ENCODE measurements at places on chromosomes 11 and 22.

- DNase-seq, result no peak
Measured at GRCh38 chr11:65431451-65432099, 9.0 kb downstream of the NEAT1 start.

DNA sequence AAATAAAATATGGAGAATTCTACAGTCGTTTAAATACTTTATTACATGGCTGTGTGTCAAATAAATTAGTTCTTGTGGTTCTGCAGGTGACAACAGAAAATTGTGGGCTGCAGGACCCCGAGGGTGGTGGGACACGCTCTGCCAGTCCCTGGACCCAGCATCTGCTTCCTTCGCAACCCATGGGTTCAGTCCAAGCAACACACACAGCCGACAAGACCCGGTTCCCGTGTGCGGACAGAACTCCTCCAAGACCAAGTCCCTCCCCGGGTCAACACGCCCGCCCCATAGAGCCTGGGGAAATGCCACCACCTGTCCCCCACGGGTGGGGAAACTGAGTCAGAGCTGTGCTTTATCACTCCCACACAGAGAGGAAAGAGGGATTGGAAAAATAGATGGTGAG is 238.9 kb downstream of the BRD1 start:
- DNase-seq, result no peak

- DNase-seq, result no peak
Measured at GRCh38 chr11:81495699-81496292, 1237.9 kb downstream of the FAM181B start.

DNA sequence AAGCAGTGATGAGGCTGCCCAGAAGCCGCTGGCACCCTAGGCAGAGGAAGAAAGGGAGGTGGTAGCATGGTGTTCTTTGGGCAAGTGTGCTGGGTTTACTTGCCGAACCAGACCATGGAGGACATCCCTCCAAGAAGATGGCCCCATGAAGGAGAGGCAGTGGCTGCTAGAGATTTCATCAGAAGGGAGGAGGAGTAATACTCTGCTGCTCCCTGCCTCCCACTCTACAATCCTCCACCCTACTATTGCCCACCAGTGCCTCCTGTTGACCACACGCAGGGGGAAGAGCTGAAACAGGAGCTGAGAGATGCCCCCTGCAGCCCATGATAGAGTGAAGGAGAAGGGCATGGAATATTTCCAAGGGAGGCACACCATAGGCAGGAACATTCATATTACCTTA is 51.0 kb upstream of the PRSS23 start:
- DNase-seq, result no peak

GRCh38 chr22:23193882-23194281 is 13.6 kb downstream of the BCR start:
- DNase-seq, result no peak

- no peak for DNase-seq
Measured at GRCh38 chr11:108698844-108699642, 34.2 kb downstream of the DDX10 start.

DNA sequence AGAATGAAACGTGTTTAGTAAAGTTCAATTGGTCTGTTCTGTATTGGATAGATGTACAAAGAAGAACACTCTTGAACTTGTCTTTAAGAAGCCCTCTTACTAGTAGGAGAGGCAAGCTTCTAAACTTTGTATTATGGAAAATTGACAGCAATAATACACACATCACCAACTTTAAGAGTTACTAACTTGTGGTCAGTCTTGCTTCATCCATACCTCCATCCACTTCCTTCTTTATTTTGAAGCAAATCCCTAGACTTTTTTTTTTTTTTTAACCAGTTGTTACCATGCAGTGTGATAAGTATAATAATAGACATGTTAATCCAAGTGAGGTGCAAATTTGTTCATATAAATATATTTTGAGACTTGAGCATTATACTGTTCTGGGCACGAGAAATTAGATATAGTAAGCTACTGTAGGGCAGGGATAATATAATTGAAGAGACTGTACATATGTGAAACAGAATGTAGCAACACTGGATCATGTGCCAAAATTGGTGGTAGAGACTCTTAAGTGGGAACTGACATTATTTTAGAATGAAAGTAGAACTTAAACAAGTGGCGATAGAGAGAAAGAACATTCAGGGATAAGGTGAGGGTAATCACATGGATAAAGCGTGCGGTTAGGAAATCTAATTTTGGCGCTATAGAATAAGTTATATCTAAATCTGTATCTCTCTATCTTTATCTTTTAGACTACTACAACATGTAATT is 6.5 kb downstream of the FAR1 start:
- DNase-seq, result no peak

GRCh38 chr11:60917267-60917666 is 3.3 kb downstream of the TMEM109 start:
- no peak for DNase-seq

- DNase-seq, result no peak
Measured at GRCh38 chr11:84790849-84791427, 836.2 kb downstream of the DLG2 start.

DNA sequence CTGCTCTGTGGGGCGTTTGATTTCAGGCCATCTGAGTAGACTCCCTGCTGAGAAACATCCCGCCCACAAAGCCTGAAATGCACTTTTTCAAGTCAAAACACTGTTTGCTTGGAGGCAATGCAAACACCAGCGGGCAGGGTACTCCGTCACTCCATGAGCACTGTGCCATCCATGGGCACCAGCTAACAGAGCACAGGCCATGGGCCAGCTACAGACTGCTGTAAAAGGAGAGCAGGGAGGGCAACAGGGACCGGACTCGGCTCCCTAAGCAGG is 16.6 kb upstream of the EFCAB6 start:
- no peak for DNase-seq

DNA sequence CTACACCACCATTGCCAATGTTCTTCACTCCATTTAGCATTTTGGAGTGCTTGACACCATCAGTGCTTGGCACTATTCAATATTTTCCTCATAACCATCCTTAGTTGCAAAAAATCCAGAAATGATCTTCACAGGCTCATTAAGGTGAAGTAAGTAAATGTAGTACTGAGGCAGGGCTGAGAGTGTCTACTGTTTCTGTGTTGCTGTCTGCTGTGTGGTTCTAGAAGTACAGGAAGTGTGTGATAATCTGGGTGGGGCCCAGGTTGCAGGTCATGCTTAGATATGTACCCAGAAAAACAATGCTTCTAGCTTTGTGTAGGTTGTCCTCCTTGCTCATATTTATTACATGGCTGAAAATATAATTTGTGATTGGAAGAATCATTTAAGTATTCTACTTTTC is 411.8 kb upstream of the CCDC179 start:
- DNase-seq, result no peak

DNA sequence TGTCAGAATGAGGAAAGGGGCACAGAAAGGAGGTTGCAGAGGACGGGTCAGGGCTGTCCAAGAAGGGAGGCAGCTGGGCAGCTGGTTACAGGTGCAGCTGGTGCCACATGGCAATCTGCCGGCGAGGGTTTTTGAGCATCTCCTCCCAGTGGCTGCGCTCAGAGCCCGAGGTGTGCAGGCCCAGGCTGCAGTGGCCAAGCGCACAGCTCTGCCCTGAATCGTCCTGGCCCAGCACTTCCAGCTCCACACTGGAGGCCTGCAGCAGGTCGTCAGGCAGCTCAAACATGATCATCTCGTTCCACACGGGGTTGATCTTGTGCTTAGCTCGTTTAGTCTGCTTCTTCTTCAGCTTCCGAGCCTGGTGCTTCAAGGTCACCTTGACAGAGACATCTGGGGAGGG is 42.2 kb downstream of the SYT13 start:
- no peak for DNase-seq

- no peak for DNase-seq
Measured at GRCh38 chr22:44925465-44926123, 84.2 kb downstream of the PHF21B start.

DNA sequence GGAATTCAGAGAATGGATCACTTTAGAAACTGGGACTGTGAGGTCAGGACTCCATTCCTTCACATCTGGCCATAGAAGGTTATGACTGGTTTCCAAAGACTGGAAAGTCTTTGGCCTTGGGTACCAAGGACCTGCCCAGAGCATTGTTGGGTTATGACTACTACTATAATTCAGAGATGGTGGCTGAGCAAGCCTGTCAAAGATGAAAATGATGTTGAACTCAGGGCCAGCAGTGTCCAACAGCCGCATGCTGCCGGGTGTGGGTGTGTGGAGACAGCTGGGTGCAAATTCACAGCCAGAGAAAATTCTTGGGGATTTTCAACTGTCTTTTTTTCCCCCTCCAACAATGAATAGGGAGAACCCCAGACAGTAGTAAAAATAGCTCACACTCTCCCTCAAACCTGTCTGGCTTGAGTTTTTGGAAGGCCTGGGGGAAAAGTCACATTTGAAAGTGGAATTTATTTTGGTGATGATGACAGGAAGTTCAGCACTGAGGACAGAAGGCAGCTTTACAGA is 166.8 kb upstream of the NCAM1 start:
- DNase-seq, result no peak

- no peak for DNase-seq
Measured at GRCh38 chr11:123132881-123133280, 62.2 kb downstream of the CLMP start.

- DNase-seq, result no peak
Measured at GRCh38 chr11:66007201-66007634, 4.6 kb upstream of the CST6 start.

DNA sequence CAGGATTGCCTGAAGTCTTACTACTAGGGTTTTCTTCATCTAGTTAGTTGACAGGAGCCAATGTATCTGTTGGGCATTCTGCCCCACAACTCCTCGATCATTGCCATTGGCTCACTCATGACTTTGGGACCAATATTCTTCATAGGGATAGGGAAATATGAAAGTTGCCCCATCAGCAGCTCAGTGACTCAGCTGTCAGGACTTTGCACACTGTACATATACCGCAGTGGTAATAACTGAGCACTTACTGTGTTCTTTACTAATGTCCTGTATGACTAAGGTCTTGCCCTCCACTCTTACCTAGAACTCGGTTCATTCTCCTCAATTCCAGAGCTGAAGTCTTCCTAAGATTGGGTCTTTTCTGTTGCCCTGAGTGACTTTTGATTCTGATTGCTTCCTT is 46.8 kb upstream of the PGR start:
- DNase-seq, result no peak

GRCh38 chr11:26948881-26949280 is 45.0 kb upstream of the FIBIN start:
- no peak for DNase-seq

DNA sequence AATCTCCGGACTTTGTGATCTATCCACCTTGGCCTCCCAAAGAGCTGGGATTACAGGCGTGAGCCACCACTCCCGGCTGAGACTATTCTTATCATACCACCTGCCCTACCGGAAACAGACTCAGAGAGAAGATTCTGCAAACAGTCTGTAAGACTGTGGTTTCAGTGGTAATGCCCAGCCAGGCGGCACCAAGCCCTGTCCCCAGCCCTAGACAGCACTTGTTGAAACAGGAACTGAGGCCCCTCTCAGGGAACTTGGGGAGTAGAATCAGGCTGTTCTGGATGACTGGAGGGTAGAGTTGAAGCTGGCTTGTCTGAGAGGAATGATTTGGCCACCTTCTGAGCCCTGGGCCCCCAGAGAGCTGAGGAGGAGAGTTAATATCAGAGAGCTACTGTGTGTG is 1.3 kb upstream of the INSC start:
- DNase-seq, result no peak

DNA sequence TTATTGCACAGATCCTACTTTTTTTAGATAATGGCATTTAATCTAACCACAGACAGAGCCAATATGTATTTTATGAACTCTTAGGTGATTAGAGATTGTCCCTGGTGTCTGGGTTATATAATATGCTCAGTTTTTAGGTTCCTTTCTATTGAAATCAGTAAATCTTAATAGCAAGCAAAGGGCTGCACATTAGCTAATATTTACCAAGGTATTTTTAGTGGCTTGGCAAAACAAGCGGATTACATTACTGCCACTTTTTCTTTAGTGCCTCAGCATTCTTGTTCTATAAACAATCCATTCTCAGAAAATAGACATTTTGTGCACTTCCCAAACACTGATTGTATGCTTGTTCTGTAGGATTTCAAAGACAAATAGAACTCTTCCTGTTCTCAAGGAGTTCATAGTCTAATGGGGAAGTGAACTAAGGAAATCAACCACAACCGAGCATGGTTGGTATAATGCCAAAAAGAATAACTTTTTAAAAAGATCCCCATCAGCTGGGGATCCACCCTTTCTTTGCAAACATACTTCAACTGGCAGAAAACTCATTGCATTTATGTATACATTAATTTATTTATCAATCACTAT is 23.8 kb downstream of the KCNJ1 start:
- DNase-seq, result no peak

- no peak for DNase-seq
Measured at GRCh38 chr11:11982975-11983374, 25.5 kb downstream of the DKK3 start.

DNA sequence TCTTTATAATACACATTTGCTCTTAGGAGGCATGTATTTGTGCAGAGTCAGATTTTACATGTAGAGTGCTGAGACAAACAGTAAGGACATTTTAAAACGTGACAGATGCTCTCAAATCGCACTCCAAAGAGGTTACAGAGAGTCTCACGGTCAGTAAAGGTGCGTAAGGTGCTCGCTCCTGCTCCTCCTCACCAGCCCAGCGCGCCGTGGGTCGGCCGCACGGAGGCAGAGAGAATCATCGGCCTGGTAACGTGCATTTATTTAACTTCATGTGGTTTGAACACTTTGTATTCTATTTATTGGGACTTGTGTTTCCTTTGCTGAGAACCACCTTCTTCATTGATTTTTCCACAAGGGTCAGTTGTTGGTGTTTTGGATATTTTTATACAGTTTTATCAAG is 900.1 kb downstream of the BRD1 start:
- DNase-seq, result no peak

DNA sequence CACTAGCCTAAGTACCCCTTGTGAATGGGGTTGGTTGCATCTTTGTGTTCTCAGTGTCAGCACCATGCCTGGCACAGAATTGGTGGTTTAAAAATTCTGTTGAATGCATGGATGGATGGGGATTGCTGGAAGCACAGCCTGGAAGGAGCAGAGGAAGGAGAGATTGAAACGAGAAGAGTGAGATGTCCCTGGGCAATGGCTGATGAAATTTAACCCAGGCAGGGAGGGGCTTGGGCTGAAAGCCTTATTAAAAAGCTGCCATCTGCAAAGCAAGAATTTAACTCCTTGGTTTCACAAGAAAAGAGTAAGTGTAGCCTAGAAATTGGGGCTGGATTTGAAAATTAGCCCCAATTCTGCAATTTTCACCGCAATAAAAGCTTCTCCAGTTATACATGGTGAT is 126.7 kb downstream of the TEAD1 start:
- DNase-seq, result no peak

DNA sequence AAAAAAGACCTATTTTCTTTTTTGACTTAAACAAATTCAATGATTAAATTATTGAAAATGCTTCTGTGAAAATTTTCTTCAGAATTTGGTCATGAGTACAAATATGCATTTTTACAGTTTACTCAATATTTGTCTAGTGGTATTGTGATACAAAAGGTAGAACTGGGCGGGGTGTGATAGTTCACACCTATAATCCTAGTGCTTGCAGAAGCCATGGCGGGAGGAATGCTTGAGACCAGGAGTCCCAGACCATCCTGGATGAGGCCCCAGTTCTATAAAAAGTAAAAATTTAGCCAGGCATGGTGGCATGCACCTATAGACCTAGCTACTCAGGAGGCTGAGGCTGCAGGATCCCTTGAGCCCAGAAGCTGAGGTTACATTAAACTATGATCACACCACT is 90.6 kb downstream of the ARHGAP42 start:
- DNase-seq, result no peak
